ENCODE measurements at places on chromosomes 6 and 20. TPM values are rescaled to one million over a fixed set of nuclear protein-coding genes. Genes with fewer than 3 reads are reported as not detected.

RBM24 gene
- 0.39 TPM for polyA plus RNA-seq

WFDC10B gene
- polyA plus RNA-seq: 0.62 TPM

C6orf132 gene
- polyA plus RNA-seq: 10.5 TPM

CDSN gene
- not detected for polyA plus RNA-seq

DNA sequence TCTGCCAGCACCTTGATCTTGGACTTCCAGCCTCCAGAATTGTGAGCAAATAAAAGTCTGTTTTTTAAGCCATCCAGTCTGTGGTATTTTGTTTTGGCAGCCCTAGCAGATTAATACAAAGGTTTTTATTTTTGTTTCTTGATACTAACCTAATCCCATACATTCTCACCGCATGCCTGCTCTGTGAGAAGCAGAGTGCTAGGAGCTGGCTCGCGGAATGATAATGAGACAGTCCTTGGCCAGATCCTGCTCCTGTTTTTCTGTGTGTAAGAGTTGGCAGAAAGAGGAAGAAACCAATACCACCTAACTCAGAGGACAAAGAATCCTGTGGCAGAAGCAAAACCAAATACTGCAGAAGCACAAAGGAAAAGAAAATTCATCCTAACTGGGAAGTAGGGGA is 82.6 kb downstream of the KIF16B start:
- peaks cover 5% of the 10 kb centered on the region for H3K4me1 ChIP-seq
- no peak for DNase-seq
- H3K27me3 ChIP-seq: no peaks in the 10 kb centered on the region
- H3K4me3 ChIP-seq: no peak overlapping the region
- H3K27ac ChIP-seq: no peak overlapping the region
- H3K36me3 ChIP-seq: no peaks in the 10 kb centered on the region

DNA sequence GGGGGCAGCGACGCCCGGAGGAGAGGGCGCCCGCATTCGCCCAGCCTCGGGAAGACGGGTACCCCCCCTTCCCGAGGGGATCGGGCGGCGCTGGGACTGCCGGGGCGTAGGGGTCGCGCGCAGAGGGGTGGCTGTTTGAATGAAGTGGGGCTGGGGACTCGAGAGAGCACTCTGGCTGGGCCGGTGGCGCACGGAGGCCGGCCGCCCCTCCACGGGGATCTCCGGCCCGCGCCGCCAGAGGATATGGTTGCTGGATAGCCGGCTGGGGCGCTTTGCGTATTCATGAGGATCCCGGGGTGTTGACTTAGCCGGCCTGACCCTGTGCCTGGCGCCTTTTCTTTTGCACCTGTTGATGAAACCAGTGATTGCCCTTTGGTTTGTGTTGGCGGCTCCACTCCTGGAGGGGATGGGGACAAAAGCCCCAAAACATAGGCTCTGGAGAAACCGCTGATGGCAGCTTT is 469 bp downstream of the SYNJ2 start:
- peak overlapping the region; percentile 92 for H3K4me3 ChIP-seq
- peaks cover 28% of the 10 kb centered on the region for H3K4me1 ChIP-seq
- H3K27me3 ChIP-seq: no peaks in the 10 kb centered on the region
- peak; percentile 72 for DNase-seq

DNA sequence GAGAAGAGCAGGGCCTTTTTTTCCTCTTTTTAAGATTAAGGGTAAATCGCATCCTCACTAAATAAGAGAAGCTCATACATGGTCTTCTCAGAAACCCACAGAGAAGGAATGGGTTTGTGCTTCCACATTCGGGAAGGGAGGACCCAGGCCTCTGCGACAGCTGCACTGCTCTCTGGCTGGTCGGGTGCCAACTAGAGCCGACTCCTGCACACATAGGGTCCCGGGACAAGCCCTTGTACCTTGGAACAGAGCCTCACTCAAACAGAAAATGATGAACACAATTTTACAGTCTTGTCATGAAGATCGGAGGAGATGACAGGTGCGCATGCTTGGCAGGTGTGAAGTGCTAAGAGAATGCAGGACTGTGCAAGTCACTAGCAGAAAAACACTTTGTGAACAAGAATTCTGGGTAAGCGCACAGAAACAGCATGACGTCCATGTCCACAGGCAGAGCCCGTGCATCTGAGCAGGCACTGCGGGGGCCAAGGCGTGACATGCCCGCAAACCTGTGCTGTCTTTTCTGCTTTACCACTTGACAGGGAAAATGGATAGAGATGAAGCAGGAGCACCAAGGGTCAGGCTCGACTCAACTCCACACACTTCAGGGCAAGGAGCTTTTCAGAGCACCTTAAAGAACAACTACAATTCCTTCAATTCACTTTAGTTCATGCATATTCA is 101.0 kb upstream of the MPC1 start:
- no peaks in the 10 kb centered on the region for H3K27me3 ChIP-seq
- H3K4me1 ChIP-seq: no peaks in the 10 kb centered on the region
- no peak for DNase-seq
- H3K27ac ChIP-seq: no peak overlapping the region

DNA sequence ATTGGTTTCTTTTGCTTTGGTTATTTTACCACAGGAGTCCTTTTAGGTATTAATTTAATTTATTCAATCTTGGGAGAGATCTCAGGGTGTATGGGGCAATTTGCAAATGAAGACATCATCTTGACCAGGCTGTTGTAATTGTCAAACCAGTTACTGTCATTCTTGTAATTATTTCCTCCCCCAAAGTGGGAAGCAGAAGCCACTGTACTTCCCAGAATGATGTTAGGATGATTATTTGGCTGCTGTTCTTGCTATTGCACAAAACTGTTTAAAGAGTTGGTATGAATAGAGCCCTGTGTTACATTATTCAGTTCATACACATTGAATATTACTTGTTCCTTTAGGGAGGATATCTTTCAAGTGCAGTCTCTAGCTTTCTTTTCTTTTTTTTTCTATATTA is 1.7 kb downstream of the TAAR6 start:
- H3K27me3 ChIP-seq: no peaks in the 10 kb centered on the region
- DNase-seq: no peak
- H3K4me3 ChIP-seq: no peak overlapping the region
- no peaks in the 10 kb centered on the region for H3K36me3 ChIP-seq

DNA sequence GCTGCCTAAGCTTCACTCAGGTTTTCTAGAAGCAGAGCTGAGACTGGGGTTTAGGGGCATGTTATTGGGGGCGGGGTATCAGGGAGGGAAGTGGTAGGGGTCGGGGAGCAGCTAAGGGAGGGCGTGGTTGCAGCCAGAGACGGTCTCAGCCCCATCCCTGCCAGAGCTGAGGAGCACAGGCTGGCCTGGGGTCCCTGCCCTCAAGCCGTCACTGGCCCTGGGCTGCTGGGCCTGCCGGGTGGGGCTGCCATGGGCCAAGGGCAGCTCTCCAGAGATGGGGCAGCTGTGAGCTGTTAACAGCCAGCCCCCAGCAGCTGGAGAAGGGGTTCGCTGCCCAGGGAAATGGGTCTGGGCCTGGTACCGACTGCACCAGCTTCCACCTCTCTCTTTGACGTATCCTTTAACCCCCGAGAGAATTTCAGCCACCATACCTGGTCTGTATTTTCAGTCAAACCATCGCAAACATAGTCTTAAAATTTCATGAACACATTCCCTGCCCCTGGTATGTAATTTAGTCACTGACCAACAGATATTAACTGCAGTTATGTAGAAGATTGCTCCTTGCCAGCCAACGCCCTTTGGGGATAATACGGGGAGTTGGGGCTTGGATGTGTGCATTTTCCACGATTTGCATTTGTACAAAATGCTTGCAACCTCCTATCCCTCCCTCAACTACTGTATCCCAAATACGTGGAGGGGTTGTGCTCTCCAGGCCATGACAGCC is 253.4 kb downstream of the TAF4 start:
- no peak overlapping the region for H3K27ac ChIP-seq
- no peak overlapping the region for H3K4me3 ChIP-seq
- H3K27me3 ChIP-seq: no peaks in the 10 kb centered on the region
- no peaks in the 10 kb centered on the region for H3K36me3 ChIP-seq
- DNase-seq: no peak
- H3K4me1 ChIP-seq: no peaks in the 10 kb centered on the region

Measured in hepatocyte (in vitro differentiated cells).